Activated T-cell treated with anti-CD3 and anti-CD28 coated beads for 48 hours (primary cell): ENCODE measurements at places on chromosomes 5 and 9.

- no peak for DNase-seq
Measured at GRCh38 chr5:136023958-136024541, 4.7 kb upstream of the TGFBI start.

DNA sequence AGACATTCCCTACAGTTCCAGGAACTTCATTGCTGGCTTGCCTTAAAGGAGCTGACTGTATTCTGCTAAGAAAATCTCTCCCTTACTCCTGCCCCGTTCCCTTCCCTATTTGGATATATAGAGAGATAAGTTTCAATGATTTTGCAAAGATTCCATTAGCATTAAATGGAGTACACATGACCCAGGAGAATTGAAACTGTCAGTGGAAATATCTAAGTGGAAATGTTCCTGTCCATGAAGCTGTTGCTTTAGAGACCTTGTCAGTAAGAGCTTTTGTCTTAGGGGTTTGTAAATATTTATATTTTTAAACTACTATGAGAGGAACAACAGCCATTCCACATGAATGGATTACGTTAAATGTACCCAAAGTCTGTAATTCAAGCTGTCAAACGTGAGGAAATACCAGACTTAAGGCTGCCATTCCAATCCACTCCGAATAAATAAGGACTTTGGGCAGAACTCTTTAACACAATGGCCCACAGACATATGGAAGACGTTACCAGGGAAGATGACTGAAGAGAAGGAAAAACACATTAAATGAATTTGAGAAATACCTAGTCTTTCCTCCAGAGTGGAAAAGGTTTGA is 387.1 kb upstream of the PAPPA start:
- DNase-seq = no peak

GRCh38 chr5:145471831-145472612 is 363.1 kb downstream of the PRELID2 start:
- no peak for DNase-seq

DNA sequence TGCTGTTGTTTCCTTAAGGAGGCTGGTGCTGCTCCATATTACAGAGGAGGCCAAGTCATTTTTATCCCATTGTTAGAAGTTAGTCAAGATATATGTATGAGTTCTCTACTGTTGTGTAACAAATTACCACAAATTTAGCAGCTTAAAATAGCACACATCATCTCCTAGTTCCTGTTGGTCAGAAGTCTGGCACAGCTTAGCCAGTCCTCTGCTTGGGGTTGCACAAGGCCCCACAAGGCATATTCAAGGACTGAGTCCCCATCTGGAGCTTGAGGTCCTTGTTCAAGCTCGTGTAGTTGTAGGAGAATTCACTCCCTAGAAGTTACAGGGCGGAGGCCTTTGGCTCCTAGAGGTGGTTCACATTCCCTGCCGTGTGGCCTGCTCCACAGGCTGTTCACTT is 14.7 kb downstream of the MTAP start:
- no peak for DNase-seq

GRCh38 chr5:93299681-93300308 is 281.2 kb downstream of the NR2F1-AS1 start:
- no peak for DNase-seq

GRCh38 chr5:72241346-72242003 is 78.6 kb downstream of the MRPS27 start:
- DNase-seq = no peak

DNA sequence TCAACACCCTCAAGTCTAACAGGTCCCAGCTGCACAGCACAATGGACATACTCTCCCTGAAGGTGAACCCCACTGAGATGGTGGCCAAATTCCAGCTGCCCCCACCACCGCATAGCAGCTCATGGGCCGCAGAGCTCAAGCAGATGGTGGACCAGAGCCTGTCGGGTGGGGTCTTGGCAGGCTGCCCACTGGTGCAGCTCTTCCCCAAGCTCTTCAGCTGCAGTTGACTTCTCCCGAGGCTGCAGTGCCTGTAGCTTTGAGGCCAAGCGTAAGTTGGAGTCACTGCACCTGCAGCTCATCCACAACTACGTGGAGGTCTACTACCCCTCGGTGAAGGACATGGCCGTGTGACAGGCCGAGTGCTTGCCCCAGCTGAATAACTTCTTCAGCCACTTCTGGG is 56.6 kb upstream of the SPTLC1 start:
- DNase-seq = no peak

GRCh38 chr5:65861830-65862241 is 64.5 kb upstream of the ERBIN start:
- DNase-seq = no peak

GRCh38 chr5:154059039-154059430 is 20.3 kb downstream of the MFAP3 start:
- DNase-seq = no peak

DNA sequence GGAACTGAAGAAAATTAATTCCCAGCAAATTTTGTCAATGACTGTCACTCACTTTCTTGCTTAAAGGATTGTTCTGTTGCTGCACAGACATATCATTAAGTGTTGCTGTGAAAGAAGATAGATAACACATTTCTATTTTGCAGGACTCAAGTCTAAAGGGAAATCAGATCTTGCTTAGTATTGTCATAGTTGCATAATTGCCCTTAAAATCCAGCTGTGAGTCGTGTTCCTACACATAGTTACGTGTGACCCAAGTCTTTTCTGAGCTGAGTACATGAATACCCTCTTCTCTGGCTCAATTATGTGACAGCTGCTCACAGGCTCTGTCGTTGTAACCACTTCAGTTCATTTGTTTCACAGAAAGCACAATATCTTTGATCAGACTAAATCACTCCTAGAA is 390.8 kb downstream of the DTWD2 start:
- no peak for DNase-seq

DNA sequence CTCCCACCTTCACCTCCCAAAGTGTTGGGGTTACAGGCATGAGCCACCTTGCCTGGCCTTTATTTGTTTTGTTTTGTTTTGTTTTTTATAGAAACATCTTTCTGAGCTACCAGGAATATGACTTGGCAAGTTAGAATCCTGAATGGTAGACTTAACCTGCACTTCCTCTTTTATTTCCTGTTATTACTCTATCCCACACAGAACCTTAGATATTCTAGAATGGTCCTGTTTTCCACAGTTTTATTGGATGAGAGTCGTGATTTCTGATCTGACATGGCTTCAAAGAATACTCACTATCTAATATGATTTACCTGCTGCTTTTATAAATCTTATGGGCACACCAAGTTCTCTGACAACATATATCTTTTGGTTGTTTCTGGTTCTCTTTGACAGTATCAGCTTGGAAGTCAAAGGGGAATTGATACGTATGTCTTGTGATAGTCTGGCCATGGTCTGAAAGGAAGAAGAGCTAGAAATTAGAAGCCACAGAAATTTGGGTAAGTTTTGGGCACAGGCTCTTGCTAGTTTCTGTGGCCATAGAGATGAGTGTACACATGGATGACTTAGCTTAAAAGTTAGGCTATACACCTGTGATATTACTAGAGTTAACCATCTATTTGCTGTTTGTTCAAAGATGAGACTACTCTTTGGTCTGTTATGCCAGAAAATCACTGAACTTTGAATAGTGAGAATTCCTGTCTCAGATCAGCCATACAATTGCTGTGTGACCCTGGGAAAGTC is 4.7 kb upstream of the PANK3 start:
- no peak for DNase-seq

- no peak for DNase-seq
Measured at GRCh38 chr9:130010151-130010988, 32.6 kb downstream of the FNBP1 start.

DNA sequence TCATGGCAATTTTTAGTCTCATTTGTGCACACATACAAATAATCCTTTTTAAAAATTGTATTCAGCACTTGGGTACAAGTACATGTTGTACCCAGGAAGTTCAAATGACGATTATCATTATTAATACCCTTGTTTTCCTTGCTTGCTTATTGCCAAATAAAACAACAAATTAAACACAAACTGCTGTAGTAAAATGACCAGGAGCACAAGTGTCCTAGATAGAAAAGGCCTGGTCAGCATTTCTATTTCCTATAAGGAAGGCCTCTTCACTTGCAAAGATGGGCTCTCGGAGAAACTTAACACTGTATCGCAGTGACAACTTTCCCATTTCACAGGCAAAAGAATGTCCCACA is 34.7 kb upstream of the PLPP1 start:
- DNase-seq = no peak

- DNase-seq = no peak
Measured at GRCh38 chr9:120561709-120562108, 18.3 kb downstream of the CDK5RAP2 start.

- no peak for DNase-seq
Measured at GRCh38 chr5:177018341-177018740, 4.2 kb upstream of the ZNF346 start.
